ENCODE measurements at places on chromosomes 5 and 9.
A peak's percentile ranks its signal among the peaks of the same experiment; 100 is the strongest.

- no peak for DNase-seq
Measured at GRCh38 chr9:33223696-33224095, 16.3 kb upstream of the SPINK4 start.

GRCh38 chr9:90647843-90648242, 5.2 kb upstream of the DIRAS2 start:
- no peak for DNase-seq

DNA sequence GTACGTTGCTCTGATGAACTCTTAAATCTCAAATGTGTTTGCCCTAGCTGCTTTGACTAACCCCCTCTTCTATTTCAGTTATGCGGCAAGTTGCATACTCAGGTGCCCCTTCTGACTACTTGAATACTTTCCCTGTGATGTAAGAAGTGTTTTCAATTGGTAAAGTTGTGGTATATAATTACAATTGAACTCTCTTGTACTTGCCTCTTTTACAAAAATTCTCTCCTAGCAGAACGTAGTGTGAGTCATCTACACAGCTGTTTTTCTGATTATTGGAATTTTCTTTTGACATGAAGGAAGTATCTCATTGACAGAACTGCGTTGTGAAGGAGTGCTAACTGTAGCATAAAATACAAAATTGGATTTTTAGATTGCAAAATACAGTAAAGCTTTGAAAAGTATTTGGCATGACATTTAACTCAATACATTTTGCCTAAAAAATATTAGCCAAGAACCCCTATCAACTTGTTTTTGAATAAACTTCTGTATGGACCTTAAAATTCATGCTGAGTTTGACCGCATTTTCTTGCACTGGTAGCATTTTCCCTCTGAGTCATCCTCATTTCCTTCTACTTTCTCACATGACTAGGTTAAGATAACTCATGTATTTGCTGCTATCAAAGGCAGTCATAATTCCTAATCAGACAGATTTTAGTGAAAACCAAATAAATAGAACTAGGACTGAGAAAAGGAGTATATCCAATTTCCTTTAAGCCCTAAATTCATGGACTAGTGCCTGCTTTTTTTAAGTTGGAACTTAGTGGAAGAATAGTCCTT, 6.3 kb downstream of the CRHBP start:
- no peak for DNase-seq

- DNase-seq = no peak
Measured at GRCh38 chr5:180795771-180796313, 6.8 kb downstream of the MGAT1 start.

DNA sequence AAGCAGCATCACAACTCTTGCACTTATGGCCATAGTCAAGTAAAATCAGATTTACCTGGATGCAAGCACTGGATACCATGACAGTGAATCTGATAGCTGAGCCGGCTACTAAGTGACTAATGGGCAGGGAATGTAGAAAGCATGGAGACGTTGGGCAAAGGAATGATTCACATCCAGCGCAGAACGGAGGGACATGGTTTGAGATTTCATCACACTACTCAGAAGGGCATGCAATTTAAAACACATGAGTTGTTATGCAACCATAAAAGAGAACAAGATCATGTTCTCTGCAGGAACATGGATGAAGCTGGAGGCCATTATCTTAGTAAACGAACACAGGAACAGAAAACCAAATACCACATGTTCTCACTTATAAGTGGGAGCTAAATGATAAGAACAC, 169.1 kb upstream of the PIK3R1 start:
- no peak for DNase-seq

- no peak for DNase-seq
Measured at GRCh38 chr9:10079284-10079964, 533.4 kb downstream of the PTPRD start.

DNA sequence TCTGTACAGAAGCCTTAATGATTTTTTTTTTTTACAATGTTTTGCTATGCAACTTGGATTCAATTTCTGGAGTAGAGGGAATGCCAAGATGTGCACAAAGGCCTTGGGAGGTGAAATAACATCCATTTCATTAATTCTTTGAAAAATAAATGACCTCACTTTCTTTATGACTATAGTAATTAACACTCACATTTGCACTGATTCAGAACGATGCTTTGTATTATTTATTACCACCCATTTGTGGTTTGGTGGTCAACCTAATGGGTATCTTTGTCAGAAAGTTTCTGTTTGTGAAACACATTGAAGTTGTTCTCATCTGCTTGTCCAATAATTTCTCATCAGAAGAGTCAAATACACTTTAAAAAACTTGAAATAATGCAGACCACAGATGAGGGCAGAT, 169.3 kb downstream of the NTRK2 start:
- no peak for DNase-seq

DNA sequence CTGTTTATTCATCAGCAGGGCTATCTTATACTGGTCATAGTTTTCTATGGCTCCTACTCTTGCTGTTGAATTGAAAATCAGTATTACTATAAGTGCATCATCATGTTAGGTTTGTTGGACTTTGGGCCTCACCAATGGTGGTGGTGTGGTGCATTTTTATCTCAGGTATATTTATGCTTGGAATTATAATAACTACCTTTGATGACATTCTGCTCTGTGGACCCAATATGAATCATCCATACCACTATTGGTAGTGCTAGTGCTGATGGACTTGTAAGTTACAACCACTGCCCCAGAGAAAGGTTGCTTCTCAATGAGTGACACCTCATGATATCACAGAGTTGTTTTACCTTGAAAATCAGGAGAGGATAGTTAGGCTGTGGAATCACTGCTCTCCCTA, 28.0 kb downstream of the IL9 start:
- no peak for DNase-seq

- DNase-seq = peak; percentile 10
Measured at GRCh38 chr5:114223866-114224265, 138.0 kb upstream of the KCNN2 start.

GRCh38 chr5:74589204-74590056, 51.1 kb downstream of the ENC1 start:
- no peak for DNase-seq

DNA sequence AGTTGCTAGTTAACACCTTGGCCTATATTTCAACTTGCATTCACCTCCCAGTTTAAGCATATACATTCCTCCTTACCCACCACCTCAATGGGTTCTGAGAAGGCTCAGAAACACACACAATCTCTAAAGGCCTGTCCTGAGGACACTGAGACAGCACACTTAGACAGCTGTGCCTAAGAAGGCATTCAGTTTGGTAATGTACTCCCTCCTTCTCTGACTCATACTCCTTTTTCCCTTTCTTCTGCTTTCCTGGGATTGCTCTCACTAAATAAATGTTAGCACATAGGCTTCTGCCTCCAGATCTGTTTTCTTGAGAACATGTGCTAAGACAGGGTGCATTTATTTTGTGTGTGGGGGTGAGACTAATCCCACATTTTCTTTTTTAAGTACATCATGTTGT, 456.8 kb upstream of the CDH6 start:
- no peak for DNase-seq

GRCh38 chr9:6014670-6015270, 654 bp downstream of the RANBP6 start:
- no peak for DNase-seq

GRCh38 chr9:84862810-84863287, 193.3 kb downstream of the NTRK2 start:
- peak; percentile 41 for DNase-seq

- DNase-seq = no peak
Measured at GRCh38 chr5:16992006-16992405, 55.9 kb upstream of the MYO10 start.

GRCh38 chr5:3006961-3007551, 255.6 kb upstream of the IRX2 start:
- no peak for DNase-seq

- DNase-seq = peak; percentile 16
Measured at GRCh38 chr5:135827965-135828781, 6.3 kb upstream of the SLC25A48 start.

GRCh38 chr5:98106116-98107031, 667.1 kb upstream of the RGMB start:
- no peak for DNase-seq

- no peak for DNase-seq
Measured at GRCh38 chr5:57231607-57232006, 57.7 kb downstream of the GPBP1 start.

DNA sequence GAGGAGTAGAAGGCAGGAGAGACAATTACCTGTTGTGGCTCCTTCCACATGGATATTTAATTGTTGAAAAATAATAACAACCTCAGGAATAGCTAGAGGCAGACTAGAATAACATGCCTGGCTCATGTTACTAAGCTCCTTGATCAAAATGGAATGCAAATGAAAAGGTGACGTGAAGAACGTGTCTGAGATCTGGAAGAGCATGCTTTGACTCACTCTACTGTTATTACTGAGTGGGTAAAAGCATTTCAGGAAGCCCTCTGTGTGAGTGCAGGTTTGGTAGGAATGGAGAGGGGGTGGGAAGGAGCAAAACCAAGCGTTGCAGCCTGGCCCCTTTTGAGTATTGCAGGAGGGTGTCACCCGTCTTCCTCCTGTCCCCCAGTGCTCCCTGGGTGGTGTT, 84.8 kb downstream of the EQTN start:
- no peak for DNase-seq

- DNase-seq = peak; percentile 77
Measured at GRCh38 chr5:73234204-73234555, 61.2 kb downstream of the TMEM174 start.

- DNase-seq = no peak
Measured at GRCh38 chr9:4935001-4935672, 49.9 kb upstream of the JAK2 start.

- no peak for DNase-seq
Measured at GRCh38 chr9:8332871-8333270, 533.3 kb upstream of the DMAC1 start.

GRCh38 chr5:68443091-68443490, 227.5 kb downstream of the PIK3R1 start:
- no peak for DNase-seq

DNA sequence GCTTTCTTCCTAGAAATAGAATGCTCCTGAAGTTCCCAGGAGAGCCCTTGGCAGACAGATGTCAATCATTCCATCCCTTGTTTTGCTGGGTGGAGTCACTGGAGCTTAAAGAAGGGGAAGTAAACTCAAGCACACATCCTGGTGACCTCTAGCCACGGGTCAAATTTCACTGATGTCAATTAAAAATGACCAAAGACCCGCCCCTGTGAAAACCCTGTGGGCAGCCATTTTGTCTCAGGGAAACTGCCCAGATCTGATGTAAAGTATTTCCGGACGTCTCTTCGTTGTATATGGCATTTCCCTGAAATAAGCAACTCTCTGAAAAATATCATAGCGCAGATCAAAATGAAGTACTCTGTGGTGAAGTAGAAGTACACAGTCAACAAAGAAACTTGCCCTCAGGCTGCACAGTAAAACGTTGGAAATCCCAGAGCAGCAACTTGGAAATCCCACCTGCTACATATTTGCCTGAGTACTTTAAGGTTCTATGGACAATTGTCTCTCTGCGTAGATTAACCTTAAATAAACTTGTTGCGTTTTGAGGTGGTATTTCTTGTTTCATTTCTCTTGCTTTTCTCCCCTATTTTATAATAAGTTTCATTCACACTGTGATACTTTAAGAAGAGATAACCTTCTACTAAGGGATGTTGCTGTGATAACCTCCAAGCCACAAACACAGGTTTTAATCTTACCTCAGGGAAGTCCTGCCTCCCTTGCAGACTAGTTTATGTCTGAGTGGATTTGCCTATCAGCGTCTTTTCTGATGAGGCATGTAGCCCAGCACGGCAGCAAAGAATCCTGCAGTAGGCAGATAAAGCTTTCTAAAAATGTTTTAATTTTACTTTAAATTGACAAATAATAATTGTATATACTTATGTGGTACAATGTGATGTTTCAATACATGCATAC, 60.9 kb upstream of the PIP5K1B start:
- DNase-seq = no peak

GRCh38 chr5:113495422-113495841, 7.2 kb upstream of the MCC start:
- DNase-seq = no peak

- no peak for DNase-seq
Measured at GRCh38 chr9:127050152-127050551, 72.3 kb downstream of the ANGPTL2 start.

All from H7 (cell line).